Urinary bladder (tissue), 4 donors: ENCODE measurements at places on chromosomes 5 and 9.

- no peak for DNase-seq
Observed at GRCh38 chr5:7391814-7392692, 3.9 kb upstream of the ADCY2 start.

GRCh38 chr9:76655121-76655541 is 109.1 kb upstream of the PCA3 start:
- no peak for DNase-seq

- DNase-seq: no peak
Observed at GRCh38 chr9:19465586-19466279, 56.9 kb downstream of the ACER2 start.

DNA sequence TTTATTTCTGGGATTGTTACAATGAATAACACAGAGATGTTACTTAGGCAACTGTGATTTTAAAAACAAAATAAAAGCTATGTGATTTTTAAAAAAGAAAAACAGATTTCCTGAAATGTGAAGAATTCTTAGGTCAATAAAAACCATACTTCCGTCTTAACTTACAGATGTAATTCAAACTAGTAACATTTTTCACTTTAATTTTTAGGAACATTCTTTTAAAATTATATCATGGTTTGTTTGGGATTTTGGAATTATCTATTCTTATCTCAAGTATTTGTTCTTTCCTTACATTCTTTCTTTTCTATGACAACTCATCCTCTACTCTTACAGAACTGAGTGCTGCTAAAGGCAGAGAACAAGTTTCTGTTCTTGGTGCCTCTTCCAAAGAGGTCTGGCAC is 159.5 kb downstream of the RAPGEF6 start:
- no peak for DNase-seq

DNA sequence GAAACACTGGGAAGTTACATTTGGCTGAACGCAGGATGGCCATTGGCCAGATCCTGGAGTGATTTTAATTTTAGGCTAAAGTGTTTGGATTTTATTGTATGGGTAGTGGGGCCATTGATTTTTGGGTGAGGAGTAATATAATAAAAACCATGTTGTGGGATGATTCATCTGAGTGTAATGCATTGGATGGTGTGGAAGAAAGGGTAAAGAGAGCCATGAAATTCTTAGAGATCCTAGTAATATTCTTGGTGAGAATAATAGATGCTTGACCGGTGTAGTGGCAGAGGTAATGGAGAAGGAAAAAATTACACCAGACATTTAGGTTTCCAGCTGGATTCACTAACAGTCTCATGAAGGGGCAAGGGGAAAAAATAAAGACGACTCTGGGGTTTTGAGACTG is 158.1 kb downstream of the NPR3 start:
- DNase-seq: no peak

DNA sequence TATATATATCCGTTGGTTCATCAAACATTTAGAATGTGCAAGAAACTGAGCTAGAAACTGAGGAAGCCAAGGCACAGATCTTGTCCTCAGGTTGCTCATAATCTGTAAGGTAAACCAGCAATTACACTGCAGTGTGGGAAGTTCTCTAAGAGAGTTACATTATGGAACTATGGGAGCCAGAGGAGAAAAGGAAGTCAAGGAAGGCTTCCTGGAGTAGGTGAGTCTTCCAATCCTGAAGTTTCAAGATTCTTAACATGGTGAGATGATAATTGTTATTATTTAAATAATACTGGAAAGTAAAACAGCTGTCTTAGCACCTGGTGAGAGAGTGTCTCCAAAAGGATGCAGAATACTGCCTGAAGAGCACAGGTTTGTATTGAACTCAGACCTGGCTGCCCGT is 44.2 kb downstream of the PDE6A start:
- DNase-seq: no peak

- no peak for DNase-seq
Observed at GRCh38 chr9:4515958-4516375, 25.7 kb downstream of the SLC1A1 start.

- DNase-seq: no peak
Observed at GRCh38 chr9:125486152-125486508, 220.9 kb downstream of the MAPKAP1 start.

DNA sequence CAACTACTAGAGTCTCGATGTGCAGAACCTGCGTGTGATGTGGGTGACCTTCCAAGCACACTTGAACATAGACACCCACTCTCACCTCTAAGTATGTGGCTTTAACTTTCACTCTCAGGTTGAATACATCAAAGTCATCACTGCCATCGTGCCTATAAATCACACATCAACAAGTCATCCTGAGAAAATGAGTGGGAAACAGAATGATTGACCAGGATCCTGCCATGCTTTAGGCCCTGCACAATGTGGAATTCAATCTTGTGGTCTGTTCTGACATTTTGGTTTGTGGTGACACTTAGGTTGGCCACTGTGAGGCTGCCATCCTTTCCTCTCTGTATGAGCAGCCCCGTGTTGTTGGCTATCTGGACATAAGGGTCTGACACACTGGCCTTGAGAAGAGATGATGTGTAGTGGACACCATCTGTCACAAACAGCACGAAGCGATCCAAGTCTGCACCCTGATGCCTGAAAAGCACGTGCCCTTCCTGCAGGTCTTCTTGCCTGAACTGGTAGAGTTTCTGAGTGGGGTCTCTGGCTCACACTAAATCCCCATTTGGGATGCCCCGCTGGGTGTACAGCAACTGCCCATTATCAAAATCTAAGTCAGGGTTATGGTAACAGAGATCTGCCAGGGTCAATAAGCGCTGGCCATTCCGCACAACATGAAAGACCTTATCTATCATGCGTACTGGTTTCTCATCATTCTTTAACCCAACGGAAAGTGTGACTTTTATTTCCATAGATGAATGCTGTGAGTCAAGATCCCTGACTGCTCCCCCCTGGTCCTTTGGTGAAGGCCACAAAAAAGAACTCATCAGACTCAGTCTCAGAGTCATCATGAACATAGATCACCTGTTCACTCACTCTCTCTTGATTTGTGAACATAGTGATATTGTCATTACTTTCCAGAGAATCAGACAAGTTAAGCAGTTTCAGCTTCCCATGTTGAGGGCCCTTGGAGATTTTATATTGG is 116.6 kb downstream of the ESM1 start:
- DNase-seq: no peak

DNA sequence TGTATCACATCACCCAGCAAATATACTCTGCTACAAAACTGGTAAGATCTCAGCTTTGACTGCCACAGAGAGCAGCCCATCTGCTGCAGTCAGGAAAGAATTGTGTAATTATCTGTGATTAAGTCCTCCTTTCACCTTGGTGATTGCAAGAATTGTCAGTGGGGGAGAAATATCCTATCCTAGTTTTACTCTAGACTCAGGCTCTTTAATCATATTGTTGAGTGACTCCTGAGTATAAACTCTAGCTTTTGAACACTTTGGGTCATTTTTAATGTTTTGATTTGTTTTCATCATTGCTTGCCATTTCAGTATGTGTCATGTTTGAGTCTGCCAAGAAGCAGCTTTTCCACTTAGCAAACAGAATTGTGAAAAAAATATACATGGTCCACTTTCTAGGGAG is 32.1 kb downstream of the VCAN start:
- no peak for DNase-seq

GRCh38 chr5:180830253-180831138 is 27.9 kb upstream of the MGAT1 start:
- no peak for DNase-seq

- DNase-seq: no peak
Observed at GRCh38 chr5:21398511-21398910, 1410.5 kb upstream of the CDH18 start.

GRCh38 chr5:156815988-156816599 is 34.0 kb upstream of the PPP1R2B start:
- DNase-seq: no peak

GRCh38 chr5:42828671-42829070 is 17.0 kb upstream of the SELENOP start:
- no peak for DNase-seq

DNA sequence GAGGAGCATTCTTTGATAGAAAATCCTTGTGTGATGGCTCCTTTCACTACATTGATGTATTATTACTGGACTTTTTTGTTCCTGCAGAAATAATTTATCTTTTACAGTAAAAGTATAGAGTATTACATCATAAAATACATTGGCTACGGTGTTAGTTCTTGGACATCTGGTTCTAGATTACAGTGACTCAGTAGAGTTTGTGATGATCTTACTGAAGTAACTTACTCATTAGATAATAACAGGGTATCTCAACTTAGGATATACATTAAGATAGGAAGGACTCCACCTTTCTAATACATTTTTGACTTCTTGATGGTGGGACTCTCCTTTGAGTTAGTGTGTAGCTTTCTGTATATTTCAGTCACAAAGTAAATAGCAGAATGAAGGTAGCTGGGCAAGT is 59.1 kb downstream of the ZNF462 start:
- DNase-seq: no peak

- no peak for DNase-seq
Observed at GRCh38 chr9:114120192-114121014, 21.3 kb upstream of the KIF12 start.

DNA sequence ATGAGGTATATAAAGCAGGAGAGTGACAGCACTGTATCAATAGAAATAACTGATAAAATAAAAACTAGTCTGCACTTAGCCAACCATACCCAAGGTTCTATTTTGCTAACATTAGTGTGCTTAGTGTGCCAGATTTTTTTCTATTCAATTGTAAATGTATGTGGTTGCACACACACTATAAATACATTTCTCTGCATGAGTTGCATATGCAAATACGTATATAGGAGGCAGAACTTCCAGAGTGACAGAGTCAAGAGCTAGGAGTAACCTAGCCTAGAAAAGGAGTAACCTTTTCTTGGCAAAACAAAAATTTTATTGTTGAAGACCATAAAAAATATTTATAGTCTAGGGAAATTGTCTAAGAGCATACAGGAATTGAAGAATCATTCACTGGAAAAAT is 461.6 kb downstream of the GABRG2 start:
- DNase-seq: no peak

DNA sequence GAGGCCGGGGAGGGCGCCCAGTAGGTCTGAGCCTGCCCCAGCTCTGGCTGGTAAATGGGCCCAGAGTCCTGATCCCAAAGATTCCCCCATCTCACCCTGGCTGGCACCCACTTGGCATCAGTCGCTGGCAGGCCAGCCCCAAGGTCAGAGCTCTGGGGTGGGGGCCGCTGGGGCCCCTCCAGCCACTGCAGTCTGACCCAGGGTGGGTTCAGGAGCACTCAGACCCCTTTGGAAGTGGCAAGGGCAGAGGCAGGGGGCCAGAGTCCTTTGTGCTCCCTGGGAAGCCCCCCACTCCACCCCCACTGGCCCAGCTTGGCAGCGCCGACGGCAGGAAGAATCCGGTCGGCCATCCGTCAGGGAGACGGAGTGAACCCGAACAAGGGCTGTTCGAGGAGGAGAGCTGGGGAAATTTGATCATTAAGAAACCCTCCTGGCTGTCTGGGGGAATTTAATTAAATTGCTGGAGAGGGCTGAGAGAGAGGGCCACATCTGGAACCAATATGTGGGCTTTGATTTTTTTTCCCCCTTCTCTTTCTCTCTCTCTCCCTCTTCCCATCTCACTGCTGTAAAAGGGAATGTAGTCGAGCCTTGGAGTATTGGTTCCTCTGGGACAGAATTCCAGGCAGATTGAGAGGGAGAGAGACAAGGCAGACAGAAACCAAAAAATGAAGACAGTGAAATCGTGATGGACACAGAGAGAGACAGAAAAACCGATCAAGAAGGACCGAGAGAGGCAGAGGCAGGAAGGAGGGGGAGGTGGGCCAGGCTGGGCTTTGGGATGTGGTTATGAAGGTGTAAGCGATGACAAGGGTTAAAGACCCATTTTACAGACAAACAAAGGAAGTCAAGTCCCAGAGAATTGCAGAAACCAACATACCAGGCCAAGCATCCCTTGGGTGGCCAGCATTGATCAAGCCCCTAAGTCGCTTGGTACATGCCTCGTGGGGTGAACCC is 8.1 kb upstream of the ASB6 start:
- no peak for DNase-seq

- no peak for DNase-seq
Observed at GRCh38 chr9:23582836-23583235, 243.2 kb downstream of the ELAVL2 start.

DNA sequence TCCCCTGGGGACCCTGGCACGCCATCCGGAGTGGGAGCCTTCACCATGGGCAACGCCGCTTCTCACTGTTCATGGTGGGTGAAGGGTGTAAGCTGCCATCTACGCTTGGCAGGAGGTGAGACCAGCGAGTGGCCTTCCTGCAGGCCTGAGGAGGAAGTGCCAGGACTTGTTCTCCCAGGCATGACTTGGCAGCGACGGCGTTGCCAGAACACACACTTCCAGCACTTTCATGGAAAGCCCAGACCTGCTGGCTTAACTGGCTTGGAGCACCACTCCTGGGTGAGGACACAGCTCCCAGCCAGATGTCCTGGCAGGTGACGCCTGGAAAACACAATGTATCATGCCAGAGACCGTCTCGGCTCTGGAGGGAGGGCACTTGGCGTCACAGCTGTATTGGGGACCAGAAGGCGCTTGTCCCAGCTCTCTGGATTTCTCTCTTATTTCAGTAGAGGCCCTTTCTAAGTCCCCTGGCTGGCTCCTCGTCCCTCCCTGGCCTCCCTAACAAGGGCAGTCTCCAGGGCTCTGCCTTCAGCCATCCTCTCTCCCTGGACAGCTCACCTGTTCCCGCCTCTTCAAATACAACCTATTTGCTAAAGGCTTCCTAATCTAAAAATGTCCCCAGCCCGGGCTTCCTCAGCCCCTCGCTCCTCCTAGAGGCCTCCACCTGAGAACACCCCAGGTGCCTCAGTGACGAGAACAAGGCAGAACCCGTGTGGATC is 188.3 kb downstream of the OLFM1 start:
- no peak for DNase-seq
